ENCODE measurements at places on chromosomes 4 and X. TPM values are rescaled to one million over a fixed set of nuclear protein-coding genes. Genes with fewer than 3 reads are reported as not detected.

IL2RG gene
- total RNA-seq, result not detected

KLF3 gene
- total RNA-seq, result 45.2 TPM

NAA11 gene
- total RNA-seq, result not detected

RPS6KA6 gene
- total RNA-seq, result not detected

PNCK gene
- total RNA-seq, result not detected

RHOXF2B gene
- not detected for total RNA-seq

TRIM61 gene
- total RNA-seq, result not detected

EMCN gene
- not detected for total RNA-seq

UGT2B11 gene
- 2.1 TPM for total RNA-seq

SPON2 gene
- 17.4 TPM for total RNA-seq

GATA1 gene
- not detected for total RNA-seq

TMEM154 gene
- total RNA-seq, result not detected

VCX gene
- not detected for total RNA-seq

KLHL15 gene
- 6.9 TPM for total RNA-seq

TBC1D8B gene
- 11.6 TPM for total RNA-seq

KLHL2 gene
- 17.6 TPM for total RNA-seq

GNRHR gene
- not detected for total RNA-seq

BANK1 gene
- total RNA-seq, result 0.15 TPM

ADGRG2 gene
- total RNA-seq, result not detected

ACOT9 gene
- 36.9 TPM for total RNA-seq

RIBC1 gene
- total RNA-seq, result 0.55 TPM

MAGEB17 gene
- not detected for total RNA-seq

SHISA3 gene
- total RNA-seq, result not detected

PNMA5 gene
- total RNA-seq, result not detected

ADH1A gene
- total RNA-seq, result 0.13 TPM

RBMX gene
- total RNA-seq, result 303 TPM

ADH1B gene
- total RNA-seq, result 1.2 TPM

SYN1 gene
- not detected for total RNA-seq

FBXW7 gene
- 40.9 TPM for total RNA-seq

NPNT gene
- total RNA-seq, result 10.0 TPM

DDX53 gene
- total RNA-seq, result not detected

WNK3 gene
- total RNA-seq, result 0.62 TPM

CD40LG gene
- not detected for total RNA-seq

IL2 gene
- total RNA-seq, result not detected

MAGEE2 gene
- total RNA-seq, result not detected

PPP1R3F gene
- total RNA-seq, result 0.84 TPM

HERC5 gene
- total RNA-seq, result 0.29 TPM

ACSL4 gene
- total RNA-seq, result 316 TPM

EXOC1 gene
- 23.8 TPM for total RNA-seq

LPAR4 gene
- total RNA-seq, result not detected

S100G gene
- not detected for total RNA-seq

UGT2B17 gene
- not detected for total RNA-seq

CT45A10 gene
- total RNA-seq, result not detected

F8A1 gene
- 5.0 TPM for total RNA-seq

TRPC5OS gene
- not detected for total RNA-seq

HELT gene
- total RNA-seq, result not detected

DIPK2B gene
- total RNA-seq, result not detected

SMIM43 gene
- total RNA-seq, result not detected

CYP4V2 gene
- total RNA-seq, result 2.1 TPM

LIN54 gene
- 25.2 TPM for total RNA-seq

NUDT10 gene
- total RNA-seq, result not detected

SATL1 gene
- not detected for total RNA-seq

SPANXB1 gene
- total RNA-seq, result not detected

MGARP gene
- total RNA-seq, result 0.11 TPM

TLR2 gene
- 0.73 TPM for total RNA-seq

GPC3 gene
- 805 TPM for total RNA-seq

LNX1 gene
- total RNA-seq, result 0.62 TPM

SAT1 gene
- 237 TPM for total RNA-seq
